ENCODE measurements at places on chromosomes 2 and 18. TPM values are rescaled to one million over a fixed set of nuclear protein-coding genes. Genes with fewer than 3 reads are reported as not detected.

ERICH2 gene
- 1.2 TPM for total RNA-seq

FAP gene
- 46.5 TPM for total RNA-seq

C18orf63 gene
- total RNA-seq, result not detected

POMC gene
- total RNA-seq, result not detected

ANO7 gene
- total RNA-seq, result 0.63 TPM

GKN2 gene
- not detected for total RNA-seq

AQP12B gene
- total RNA-seq, result not detected

FSHR gene
- under 0.01 TPM for total RNA-seq

GAREM1 gene
- total RNA-seq, result 3.3 TPM

NPPC gene
- 0.16 TPM for total RNA-seq

BBS5 gene
- total RNA-seq, result 5.7 TPM

NFU1 gene
- total RNA-seq, result 59.3 TPM

TMEM163 gene
- not detected for total RNA-seq

NLRC4 gene
- total RNA-seq, result not detected

NEU4 gene
- total RNA-seq, result 0.17 TPM

CDKL4 gene
- 4.3 TPM for total RNA-seq

PAX8 gene
- total RNA-seq, result 0.43 TPM

CTAGE1 gene
- total RNA-seq, result not detected

BCL2 gene
- total RNA-seq, result 0.86 TPM

TMEM37 gene
- 0.32 TPM for total RNA-seq

STARD6 gene
- 0.17 TPM for total RNA-seq

RFX8 gene
- 10.4 TPM for total RNA-seq

CFAP65 gene
- under 0.01 TPM for total RNA-seq

All from bronchial smooth muscle cell (primary cell).